ENCODE measurements at places on chromosomes 6 and 20. TPM values are rescaled to one million over a fixed set of nuclear protein-coding genes. Genes with fewer than 3 reads are reported as not detected.
A peak's percentile ranks its signal among the peaks of the same experiment; 100 is the strongest.

The CDH26 gene
- polyA plus RNA-seq, result 0.03 TPM

DNA sequence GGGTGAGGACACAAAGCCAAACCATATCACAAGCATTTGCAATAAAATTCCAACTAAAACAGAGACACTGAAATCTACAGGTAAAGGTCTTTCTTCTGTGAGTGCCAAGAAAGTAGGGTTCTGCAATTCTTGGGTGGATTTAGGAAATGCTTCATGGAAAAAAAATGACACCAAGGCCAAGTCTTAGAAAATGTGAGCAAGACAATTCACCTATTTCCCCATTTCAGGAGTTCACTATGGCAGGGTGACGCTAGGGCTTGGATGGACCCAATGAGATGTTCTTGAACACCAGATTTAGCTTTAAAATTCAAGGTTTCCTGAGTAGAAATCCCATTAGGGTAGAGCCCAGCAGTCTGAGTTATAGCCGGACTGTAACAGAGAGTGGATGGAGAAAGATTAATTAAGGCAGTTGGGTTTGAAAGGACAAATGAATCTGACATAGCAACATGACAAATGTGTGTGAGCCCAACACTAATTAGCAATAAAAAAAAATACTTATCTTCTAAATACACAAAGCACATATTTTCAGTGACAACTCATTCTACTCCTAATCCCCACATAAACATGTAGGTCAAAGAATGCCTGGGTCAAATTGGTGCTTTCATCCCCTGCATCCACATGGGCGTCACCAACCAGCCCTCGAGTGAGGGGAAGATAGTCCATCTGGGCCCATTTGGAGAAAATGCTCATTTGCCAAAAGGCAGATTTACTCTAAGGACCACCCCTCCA is 180.4 kb upstream of the JARID2 start:
- H3K27me3 ChIP-seq, result no peaks in the 10 kb centered on the region
- H3K36me3 ChIP-seq, result no peaks in the 10 kb centered on the region
- H3K4me1 ChIP-seq, result no peaks in the 10 kb centered on the region
- H3K27ac ChIP-seq, result no peak overlapping the region

- H3K27me3 ChIP-seq, result no peaks in the 10 kb centered on the region
- DNase-seq, result no peak
- no peaks in the 10 kb centered on the region for H3K4me1 ChIP-seq
- H3K4me3 ChIP-seq, result no peak overlapping the region
- H3K36me3 ChIP-seq, result no peaks in the 10 kb centered on the region
- H3K27ac ChIP-seq, result no peak overlapping the region
These were observed 78.4 kb upstream of the MLN start for GRCh38 chr6:33882154-33882553.

DNA sequence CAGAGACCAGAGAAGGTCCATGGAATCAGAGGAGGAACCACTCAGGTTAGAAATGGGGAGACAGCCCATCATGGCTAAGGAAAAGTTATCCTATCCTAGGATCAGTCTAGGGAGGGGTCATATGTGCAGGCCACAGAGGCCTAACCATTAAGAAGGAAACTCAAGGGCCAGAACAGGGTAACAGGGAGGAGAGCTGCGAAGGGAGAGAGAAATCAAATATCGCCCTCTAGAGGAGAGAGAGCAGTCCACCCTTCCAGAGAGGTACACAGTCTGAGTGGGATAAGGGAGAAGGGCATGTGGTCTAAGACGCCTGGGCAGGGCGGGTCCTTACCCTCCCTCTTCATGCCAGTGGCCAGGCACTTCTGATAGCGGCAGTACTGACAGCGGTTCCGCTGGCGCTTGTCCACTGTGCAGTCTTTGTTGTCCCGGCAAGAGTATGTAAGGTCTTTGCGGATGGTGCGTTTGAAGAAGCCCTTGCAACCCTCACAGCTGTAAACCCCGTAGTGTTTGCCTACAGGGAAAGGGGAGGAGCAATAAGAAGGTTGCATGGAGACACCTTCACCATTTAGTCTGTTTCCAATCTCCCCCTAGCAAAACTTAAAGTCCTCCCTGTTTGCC is 2.9 kb downstream of the RXRB start:
- peak; percentile 50 for DNase-seq
- no peak overlapping the region for H3K27ac ChIP-seq
- peaks cover 8% of the 10 kb centered on the region for H3K4me1 ChIP-seq
- H3K27me3 ChIP-seq, result no peaks in the 10 kb centered on the region

- no peak overlapping the region for H3K4me3 ChIP-seq
- no peak overlapping the region for H3K27ac ChIP-seq
- H3K36me3 ChIP-seq, result no peaks in the 10 kb centered on the region
- DNase-seq, result no peak
- peaks cover 7% of the 10 kb centered on the region for H3K4me1 ChIP-seq
These were observed 1.6 kb upstream of the KCNK15 start for GRCh38 chr20:44743916-44744655.

The POM121L2 gene
- polyA plus RNA-seq, result not detected

- DNase-seq, result no peak
- no peaks in the 10 kb centered on the region for H3K4me1 ChIP-seq
- H3K4me3 ChIP-seq, result no peak overlapping the region
- H3K27ac ChIP-seq, result no peak overlapping the region
- no peaks in the 10 kb centered on the region for H3K27me3 ChIP-seq
These were observed 248.5 kb downstream of the THBS2 start for GRCh38 chr6:169005166-169005565.

The WASF1 gene
- 3.3 TPM for polyA plus RNA-seq

The ZNF334 gene
- 0.65 TPM for polyA plus RNA-seq

GRCh38 chr6:159521962-159522361 is 171.1 kb downstream of the SOD2 start:
- no peak overlapping the region for H3K4me3 ChIP-seq
- no peak overlapping the region for H3K27ac ChIP-seq

GRCh38 chr20:21315138-21315537 is 12.0 kb downstream of the XRN2 start:
- no peaks in the 10 kb centered on the region for H3K36me3 ChIP-seq
- no peaks in the 10 kb centered on the region for H3K27me3 ChIP-seq
- no peak overlapping the region for H3K27ac ChIP-seq
- H3K4me3 ChIP-seq, result no peak overlapping the region

The BEND6 gene
- polyA plus RNA-seq, result not detected

The STMN3 gene
- polyA plus RNA-seq, result 0.42 TPM

The CYP21A2 gene
- 6.9 TPM for polyA plus RNA-seq

DNA sequence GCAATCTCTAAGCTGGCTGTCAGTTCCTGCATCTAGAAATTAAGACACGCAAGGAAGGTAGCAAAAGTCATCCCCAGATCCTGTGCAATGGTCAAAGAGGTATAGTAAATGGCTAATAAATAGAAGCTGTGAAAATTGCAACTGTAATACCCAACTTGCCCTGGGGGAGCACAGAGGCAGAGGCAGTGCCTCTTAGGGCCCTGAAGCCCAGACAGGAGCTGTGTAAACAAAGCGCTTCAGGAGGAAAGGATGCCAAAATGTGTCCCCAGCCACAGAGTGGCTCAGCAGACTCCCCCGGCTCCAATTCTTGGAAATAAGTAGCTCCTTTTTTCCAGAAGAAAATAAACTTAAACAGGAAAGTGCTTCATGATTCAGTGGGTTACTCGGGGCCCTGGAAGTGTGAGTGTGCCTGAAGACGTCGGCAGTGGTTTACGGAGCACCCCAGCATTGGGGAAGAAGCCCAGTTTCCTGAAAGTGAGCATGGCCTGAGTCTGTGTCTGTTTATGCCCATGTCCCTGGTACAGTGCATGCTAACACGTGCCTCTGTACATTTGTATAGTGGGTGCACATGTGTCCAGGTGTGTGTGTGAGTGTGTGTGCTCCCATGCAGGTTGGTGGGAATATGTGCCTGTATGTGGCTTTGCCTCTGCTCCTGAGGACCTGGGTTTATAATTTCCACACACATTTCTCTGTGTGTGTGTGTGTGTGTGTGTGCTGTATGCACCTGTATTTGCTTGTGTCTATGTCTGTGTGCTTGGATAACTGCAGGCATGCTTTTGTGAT is 246.7 kb downstream of the MAFB start:
- no peaks in the 10 kb centered on the region for H3K36me3 ChIP-seq
- no peak overlapping the region for H3K27ac ChIP-seq
- no peaks in the 10 kb centered on the region for H3K4me1 ChIP-seq
- H3K4me3 ChIP-seq, result no peak overlapping the region

GRCh38 chr6:10262505-10262904 is 152.4 kb downstream of the TFAP2A start:
- no peak overlapping the region for H3K4me3 ChIP-seq
- H3K27ac ChIP-seq, result no peak overlapping the region
- H3K36me3 ChIP-seq, result no peaks in the 10 kb centered on the region
- no peaks in the 10 kb centered on the region for H3K4me1 ChIP-seq

DNA sequence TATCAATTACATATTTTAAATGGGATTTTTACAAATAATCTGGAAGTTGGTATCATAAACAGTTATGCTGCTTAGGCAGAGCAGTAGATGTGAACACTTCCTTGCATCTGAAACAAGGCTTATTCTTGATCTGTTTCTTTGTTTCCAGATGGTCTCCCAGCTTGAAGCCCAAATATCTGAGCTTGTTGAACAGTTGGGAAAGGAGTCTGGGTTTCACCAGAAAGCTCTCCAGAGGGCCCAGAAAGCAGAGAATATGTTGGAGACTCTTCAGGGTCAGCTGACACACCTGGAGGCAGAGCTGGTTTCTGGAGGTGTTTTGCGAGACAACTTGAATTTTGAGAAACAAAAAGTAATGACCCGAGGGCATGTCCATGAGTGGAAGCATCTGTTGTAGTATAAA is 91.9 kb downstream of the CCDC170 start:
- no peaks in the 10 kb centered on the region for H3K4me1 ChIP-seq
- H3K27ac ChIP-seq, result no peak overlapping the region
- no peaks in the 10 kb centered on the region for H3K36me3 ChIP-seq
- H3K4me3 ChIP-seq, result no peak overlapping the region
- no peaks in the 10 kb centered on the region for H3K27me3 ChIP-seq
- no peak for DNase-seq

DNA sequence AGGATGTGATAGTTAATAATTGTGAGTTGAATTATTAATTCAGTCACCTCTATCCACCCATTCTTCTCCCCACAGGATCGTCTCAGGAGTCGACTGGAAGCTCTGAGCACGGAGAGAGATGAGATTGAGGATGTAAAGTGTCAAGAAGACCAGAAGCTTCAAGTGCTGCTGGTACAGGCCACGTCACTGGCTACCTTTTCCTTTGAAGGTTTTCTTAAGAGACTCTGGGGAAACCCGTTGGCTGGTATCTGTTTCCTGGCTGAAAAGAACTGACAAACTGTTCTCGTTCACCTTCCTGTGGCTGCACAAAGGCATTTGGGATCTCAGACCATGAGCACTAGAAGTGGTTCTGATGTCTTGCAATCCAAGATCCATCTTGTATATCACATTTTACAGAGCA is 3.8 kb downstream of the TRIM15 start:
- H3K36me3 ChIP-seq, result peaks cover 9% of the 10 kb centered on the region
- no peaks in the 10 kb centered on the region for H3K27me3 ChIP-seq
- no peak overlapping the region for H3K27ac ChIP-seq

The DEFB132 gene
- polyA plus RNA-seq, result 0.08 TPM

DNA sequence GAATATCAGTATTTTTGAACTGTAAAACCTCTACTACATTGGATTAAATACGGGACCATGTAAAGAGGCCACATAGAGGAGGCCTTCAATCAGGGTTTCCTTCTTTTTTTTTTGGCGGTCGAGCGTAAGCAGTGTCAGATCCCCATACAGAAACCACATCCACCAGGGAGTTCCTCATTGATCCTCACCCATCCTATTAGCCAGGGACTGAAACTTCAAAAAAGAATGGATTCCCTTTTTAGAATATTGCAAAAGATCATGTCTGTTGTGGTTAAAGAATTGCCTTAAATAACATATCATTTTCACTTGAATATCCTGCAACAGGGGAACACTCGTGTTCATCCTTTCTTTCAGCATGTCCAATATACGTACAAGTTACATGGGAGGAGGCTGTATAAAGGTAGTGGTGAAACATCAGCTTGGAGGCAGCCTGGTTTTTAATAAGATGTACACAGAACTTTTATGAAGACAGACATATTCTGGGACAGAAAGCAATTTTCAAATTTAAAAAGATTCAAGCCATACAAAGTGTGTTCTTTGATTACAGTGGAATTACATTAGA is 96.1 kb downstream of the PPP1R14C start:
- H3K27me3 ChIP-seq, result no peaks in the 10 kb centered on the region
- no peak overlapping the region for H3K4me3 ChIP-seq
- no peak for DNase-seq
- no peaks in the 10 kb centered on the region for H3K36me3 ChIP-seq

The MROH8 gene
- polyA plus RNA-seq, result 1.3 TPM

GRCh38 chr20:6613280-6613861 is 154.1 kb upstream of the BMP2 start:
- no peaks in the 10 kb centered on the region for H3K36me3 ChIP-seq
- no peak overlapping the region for H3K27ac ChIP-seq
- H3K27me3 ChIP-seq, result no peaks in the 10 kb centered on the region

The SLC35B3 gene
- 12.2 TPM for polyA plus RNA-seq

- H3K36me3 ChIP-seq, result peaks cover 25% of the 10 kb centered on the region
- H3K27ac ChIP-seq, result no peak overlapping the region
- H3K27me3 ChIP-seq, result no peaks in the 10 kb centered on the region
- no peak overlapping the region for H3K4me3 ChIP-seq
- DNase-seq, result no peak
These were observed 14.6 kb downstream of the SLC17A9 start for GRCh38 chr20:62967149-62967501.

DNA sequence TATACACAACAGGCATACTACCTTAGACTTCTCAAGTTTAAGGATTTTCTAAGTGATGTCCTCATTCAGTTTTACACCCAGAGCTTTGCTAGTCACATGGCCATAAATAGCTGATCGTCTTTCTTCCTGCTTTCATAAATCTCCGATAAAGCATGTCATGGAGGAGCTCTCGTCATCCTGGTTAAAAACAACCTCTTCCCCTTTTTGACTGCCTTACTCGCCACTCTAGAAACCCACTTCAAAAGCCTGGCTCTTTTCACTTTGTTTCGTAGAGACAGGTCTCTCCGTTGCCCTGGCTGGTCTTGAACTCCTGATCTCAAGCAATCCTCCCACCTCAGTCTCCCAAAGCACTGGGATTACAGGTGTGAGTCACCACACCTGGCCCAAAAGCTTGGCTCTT is 67.0 kb upstream of the SMIM29 start:
- no peaks in the 10 kb centered on the region for H3K36me3 ChIP-seq
- H3K4me1 ChIP-seq, result no peaks in the 10 kb centered on the region
- no peaks in the 10 kb centered on the region for H3K27me3 ChIP-seq
- H3K4me3 ChIP-seq, result no peak overlapping the region
- no peak overlapping the region for H3K27ac ChIP-seq

The DAAM2 gene
- polyA plus RNA-seq, result 3.9 TPM

GRCh38 chr6:152863618-152864326 is 113.2 kb downstream of the VIP start:
- H3K4me1 ChIP-seq, result no peaks in the 10 kb centered on the region
- peak; percentile 56 for DNase-seq
- no peak overlapping the region for H3K27ac ChIP-seq
- no peak overlapping the region for H3K4me3 ChIP-seq
- H3K36me3 ChIP-seq, result no peaks in the 10 kb centered on the region

The CARMIL1 gene
- 2.0 TPM for polyA plus RNA-seq

GRCh38 chr6:170130201-170130621 is 160.7 kb downstream of the DLL1 start:
- H3K4me3 ChIP-seq, result no peak overlapping the region
- DNase-seq, result no peak
- H3K27ac ChIP-seq, result peak overlapping the region; percentile 78
- H3K4me1 ChIP-seq, result peaks cover 18% of the 10 kb centered on the region
- H3K36me3 ChIP-seq, result no peaks in the 10 kb centered on the region

GRCh38 chr20:10668677-10669368 is 5.0 kb downstream of the JAG1 start:
- no peak overlapping the region for H3K4me3 ChIP-seq
- no peaks in the 10 kb centered on the region for H3K4me1 ChIP-seq
- DNase-seq, result no peak
- no peaks in the 10 kb centered on the region for H3K36me3 ChIP-seq

The PRDM13 gene
- polyA plus RNA-seq, result not detected

Measured in liver (tissue), 10 donors.